ENCODE measurements at places on chromosomes 11 and 22.

GRCh38 chr11:61923166-61924063 is 6.0 kb upstream of the RAB3IL1 start:
- peak; percentile 95 for DNase-seq

- DNase-seq, result no peak
Observed at GRCh38 chr11:59208956-59209355, 3.8 kb downstream of the MPEG1 start.

DNA sequence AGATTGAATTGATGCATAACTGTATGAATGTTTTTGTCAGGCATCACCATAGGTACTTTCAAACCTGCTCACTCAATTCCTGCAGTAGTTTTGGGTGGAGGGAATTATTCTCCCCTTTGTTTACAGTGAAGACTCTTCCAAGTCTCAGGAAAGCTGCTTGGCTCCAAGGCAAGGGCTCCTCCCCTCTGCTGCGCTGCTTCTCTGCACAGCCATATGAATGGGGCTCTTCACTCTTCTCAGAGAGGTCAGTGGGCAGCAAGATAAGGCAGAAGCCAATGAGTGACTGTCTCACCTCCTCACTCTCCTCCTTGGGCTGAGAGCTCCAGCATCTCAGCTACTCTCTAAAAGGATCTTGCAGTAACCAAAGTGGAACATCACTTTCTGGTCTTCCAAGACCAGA is 165.7 kb upstream of the TTC12 start:
- DNase-seq, result no peak

DNA sequence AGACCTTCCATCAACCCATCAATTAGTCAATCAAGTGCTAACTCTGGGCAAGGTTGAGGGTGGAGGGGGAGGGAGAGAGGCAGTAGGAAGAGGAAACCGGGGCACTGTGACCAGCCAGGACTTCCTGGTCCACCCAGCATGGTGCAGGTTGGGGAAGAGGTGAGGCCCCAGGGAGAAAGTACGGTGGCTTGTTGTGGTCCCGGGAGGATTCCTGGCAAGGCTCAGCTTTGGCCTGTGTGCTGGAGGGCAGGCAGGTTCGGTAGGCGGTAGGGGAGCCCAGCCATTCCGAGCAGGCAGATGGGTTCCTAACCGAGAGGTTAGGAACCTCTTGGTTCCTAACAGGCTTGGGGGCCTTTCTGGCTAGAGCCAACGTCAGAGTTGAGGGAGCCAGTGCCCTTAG is 10.8 kb downstream of the ST14 start:
- DNase-seq, result no peak

GRCh38 chr11:110772863-110773262 is 60.6 kb upstream of the ARHGAP20 start:
- DNase-seq, result no peak

GRCh38 chr11:103086461-103086860 is 5.5 kb downstream of the DCUN1D5 start:
- no peak for DNase-seq

GRCh38 chr11:130666781-130667251 is 218.4 kb downstream of the ADAMTS15 start:
- peak; percentile 80 for DNase-seq

- DNase-seq, result no peak
Observed at GRCh38 chr22:24101966-24102365, 79.3 kb upstream of the SUSD2 start.

Measured in esophagus muscularis mucosa (tissue), 4 donors.